Retina (tissue), 1 donor: ENCODE measurements at places on chromosomes 4 and X.

DNA sequence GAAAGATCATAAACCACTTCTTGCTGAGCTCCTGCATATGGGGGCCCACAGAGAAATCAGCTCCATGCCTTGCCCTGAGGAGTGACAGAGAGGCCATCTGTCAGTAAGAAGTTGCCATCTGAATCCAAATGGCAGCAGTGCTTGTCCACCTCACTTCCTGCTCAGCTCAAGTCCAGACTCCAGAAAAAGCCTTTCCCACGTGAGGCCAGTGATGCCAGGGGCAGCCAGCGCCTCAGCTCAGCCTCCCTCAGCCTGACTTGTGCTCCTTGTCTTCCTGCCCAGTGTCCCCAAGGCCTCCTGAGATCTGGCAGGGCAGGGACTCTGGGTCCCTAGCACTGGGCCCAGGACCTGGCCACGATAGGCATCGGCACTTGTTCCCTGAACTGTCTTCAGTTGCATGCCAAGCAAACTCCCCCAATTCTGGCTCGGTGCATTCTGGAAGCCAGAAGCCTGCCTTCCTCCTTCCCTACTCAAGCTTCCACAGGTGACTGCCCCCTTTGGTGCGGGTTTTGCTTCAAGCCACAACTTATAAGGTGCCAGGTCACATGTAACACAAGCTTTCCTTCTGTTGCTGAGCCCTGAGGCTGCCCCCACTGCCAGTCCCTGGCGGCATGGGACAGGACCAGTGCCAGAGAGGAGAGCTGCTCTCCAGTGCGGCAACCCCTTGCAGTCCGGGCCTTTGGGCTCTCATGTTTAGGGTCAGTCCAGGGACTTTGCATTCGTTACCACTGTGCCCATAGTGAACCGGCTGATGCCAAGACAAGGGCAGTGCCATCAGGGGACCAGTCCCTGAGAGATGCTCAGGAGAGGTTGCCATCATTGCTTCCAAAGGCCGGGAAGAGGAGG is 2.2 kb downstream of the ZNF185 start:
- no peak for DNase-seq

- peak; percentile 13 for DNase-seq
Measured at GRCh38 chrX:109847257-109848187, 114.5 kb upstream of the ACSL4 start.

- no peak for DNase-seq
Measured at GRCh38 chrX:136635235-136635634, 12.7 kb upstream of the CD40LG start.

- DNase-seq = no peak
Measured at GRCh38 chr4:54741202-54741601, 83.4 kb downstream of the KIT start.

DNA sequence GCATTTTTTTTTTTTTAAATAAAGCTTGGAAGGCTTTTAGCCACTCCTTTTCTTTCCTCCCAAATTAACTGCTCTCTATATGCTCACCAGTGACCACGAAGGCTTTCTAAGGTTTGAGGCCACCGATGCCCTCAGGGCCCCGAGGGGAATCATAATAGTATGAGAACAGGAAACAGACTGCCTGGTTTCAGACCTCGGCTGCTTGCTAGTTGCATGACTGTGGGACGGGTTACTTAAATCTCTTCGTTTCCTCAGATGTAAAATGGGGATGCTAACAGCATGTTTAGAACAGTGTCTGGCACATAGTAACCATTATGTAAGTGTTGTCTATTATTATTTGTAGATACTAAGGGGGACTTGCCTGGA is 3.6 kb downstream of the LINC00632 start:
- no peak for DNase-seq

GRCh38 chr4:73311428-73311827 is 52.8 kb upstream of the ANKRD17 start:
- DNase-seq = no peak

DNA sequence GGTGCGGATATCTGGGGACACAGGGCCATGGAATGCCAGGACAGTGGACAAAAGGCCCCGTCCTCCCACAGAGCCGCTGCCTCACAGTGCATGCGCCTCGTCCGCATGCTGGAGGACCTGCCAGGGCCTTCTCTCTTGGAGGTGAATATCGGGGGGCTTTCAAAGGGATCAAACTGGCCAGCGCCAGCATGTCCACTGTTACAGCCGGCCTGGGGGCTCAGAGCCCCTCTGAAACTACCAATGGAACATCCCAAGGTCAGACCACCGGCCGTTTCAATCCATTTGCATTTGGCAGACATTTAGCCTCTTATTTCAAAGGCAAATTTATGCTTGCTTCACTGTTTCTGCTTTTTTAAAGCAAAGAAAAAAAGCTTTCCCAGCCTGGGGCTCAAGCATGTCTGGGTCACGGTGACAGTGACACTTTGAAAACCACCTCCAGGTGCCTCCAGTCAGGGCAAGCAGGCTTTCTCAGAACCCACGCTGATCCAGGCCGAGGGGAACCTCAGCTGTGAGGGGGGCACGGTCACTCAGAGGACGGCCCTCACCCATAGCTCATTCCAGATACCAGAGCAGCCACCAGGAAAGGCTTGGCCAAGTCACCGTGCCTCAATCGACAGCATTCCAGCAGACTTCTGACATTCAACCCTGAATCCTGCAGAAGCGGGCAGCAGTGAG is 57.2 kb downstream of the PPP2R2C start:
- no peak for DNase-seq

DNA sequence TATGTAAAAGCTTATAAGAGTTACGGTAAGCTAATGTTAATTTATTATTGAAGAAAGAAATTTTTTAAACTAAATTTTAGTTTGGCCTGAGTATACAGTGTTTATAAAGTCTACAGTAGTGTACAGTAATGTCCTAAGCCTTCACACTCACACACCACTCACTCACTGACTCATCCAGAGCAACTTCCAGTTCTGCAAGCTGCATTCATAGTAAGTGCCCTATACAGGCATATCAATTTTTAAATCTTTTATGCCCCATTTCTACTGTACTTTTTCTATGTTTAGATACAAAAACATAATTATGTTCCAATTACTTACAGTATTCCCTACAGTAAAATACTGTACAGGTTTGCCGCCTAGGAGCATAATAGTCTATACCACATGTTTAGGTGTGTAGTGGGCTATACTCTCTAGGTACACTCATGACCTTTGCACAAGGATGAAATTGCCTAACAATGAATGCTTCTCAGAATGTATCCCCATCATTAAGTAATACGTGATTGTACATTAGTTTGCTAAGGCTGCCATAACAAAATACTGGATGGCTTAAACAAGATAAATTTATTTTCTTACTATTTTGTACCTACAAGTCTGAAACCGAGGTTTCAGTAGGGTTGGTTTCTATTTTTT is 333.8 kb upstream of the PCDH7 start:
- no peak for DNase-seq

DNA sequence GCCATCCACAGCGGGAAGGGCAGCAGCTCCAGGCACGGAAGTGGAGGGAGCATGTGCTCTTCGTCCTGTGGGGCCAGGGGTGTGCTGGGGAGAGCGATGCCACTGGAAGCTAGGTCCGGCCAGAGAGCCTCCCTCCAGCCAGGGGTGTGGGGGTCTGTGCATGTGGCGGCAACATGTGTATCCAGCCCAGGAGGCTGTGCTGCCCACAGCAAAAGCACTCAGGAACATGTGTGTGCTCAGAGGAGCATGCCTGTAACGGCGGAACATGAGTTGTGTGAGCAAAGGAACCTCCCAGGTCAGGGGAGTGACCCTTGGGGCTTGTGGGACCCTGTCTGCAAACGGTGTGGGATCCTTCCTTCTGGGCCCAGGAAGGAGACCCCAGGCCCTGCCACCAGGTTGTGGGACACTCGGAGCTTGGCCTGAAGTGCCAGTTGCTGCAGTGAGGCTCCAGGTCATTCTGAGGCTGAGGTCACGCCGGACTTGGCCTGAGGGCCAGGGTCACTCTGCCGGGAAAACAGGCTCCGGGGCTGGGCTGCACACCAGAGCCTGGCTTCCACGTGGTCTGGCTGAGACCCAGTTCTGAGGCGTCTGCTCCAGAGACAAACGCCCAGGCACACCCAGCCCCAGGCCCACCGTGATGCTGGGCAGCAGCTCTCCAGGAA is 37.2 kb downstream of the CPLX1 start:
- DNase-seq = no peak

GRCh38 chrX:113828470-113828869 is 755.4 kb upstream of the HTR2C start:
- DNase-seq = no peak

- no peak for DNase-seq
Measured at GRCh38 chrX:30643313-30643821, 9.9 kb upstream of the GK start.

GRCh38 chr4:27327421-27328181 is 467.0 kb downstream of the STIM2 start:
- no peak for DNase-seq

DNA sequence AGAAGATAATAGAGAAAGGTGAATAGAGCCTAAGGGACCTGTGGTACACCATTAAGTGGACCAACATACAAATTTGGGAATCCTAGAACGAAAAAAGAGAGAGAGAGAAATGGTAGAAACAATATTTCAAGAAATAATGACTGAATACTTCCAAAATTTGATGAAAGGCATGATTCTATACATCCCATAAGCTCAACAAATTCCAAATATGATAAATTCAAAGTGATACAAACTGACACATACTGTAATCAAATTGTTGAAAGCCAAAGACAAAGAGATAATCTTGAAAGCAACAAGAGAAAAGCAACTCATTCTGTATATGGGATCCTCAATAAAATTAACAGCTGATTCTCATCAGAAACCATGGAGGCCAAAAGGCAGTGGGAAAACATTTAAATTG is 20.6 kb upstream of the ZC4H2 start:
- no peak for DNase-seq

DNA sequence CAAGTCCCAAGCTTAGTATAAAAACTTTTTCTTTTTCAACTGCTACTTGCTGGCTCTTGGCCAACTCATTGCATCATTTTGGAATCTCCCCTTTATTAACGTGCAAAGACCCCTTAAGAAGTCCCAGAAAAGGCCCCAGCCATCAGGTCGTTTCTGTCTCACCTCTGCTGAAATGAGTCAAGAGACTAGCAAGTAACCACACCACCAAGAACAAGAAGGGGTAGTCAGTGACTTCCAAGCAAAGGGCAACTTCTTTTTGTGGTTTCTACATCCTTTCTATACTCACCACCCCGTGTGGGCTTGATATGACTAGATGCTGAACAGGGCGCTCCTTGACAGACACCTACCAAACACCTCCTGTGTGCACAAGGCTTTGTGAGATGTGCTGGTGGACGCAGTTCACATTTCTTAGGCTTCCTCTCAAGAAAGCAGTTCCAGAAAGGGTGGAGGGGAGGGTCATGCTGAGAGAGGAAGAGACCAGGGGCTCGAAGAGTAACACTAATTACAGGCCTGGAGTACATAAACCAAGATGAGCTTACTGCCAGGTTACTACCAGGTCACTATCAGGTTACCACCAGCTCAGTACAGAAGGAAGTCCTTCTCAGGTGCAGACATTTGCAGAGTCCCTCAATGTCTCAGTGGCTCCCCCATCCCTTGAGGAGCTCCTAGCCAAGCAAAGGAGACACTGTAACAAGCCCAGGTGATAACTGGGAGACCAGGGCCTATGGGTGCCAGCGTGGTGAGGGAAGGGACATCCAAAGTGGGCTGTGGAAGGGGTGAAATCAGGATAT is 19.3 kb downstream of the JAKMIP1 start:
- DNase-seq = no peak

- DNase-seq = no peak
Measured at GRCh38 chrX:13690836-13691235, 1.9 kb downstream of the RAB9A start.

GRCh38 chr4:128512161-128512560 is 224.5 kb upstream of the PGRMC2 start:
- DNase-seq = no peak

GRCh38 chr4:6925357-6925836 is 15.8 kb downstream of the TBC1D14 start:
- DNase-seq = no peak

DNA sequence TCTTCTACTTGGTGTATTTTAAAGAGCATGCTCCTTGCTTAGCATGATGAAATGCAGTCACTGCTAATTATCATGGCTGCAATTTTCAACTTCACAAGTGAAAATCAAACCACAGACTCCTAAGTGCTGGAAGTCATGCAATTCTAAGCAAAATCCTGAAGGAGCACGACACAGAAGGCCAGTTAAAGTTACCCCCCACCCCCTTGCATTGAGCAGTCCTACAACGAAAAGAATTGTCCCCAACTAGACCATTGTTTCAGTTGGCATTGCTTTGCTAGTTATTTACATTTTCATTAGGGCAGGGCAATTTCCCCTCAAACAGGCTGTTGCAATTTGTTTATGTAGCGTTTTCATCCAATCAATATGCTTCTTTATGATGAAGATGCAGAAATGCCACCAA is 321.2 kb downstream of the PCDH7 start:
- DNase-seq = no peak

- DNase-seq = no peak
Measured at GRCh38 chr4:187840814-187841213, 154.8 kb upstream of the ZFP42 start.

DNA sequence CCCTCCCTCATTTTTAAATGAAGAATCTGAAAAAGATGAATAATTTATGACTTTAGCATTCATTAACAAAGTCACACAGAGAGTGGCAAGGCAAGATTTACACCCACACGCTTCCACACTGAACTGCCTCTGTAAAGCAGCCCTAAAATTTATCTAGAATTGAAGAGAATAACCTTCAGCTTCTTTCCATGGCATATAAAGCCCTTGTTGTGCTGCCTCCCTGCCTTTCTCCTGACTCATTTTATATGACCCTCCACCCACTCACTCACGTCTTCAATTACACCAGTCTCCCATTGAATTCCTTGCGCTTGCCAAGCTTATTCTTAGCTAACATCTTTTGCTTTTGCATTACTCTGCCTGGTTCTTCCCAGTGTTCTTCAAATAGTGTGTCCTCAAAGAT is 2649.3 kb downstream of the PCDH7 start:
- DNase-seq = no peak

DNA sequence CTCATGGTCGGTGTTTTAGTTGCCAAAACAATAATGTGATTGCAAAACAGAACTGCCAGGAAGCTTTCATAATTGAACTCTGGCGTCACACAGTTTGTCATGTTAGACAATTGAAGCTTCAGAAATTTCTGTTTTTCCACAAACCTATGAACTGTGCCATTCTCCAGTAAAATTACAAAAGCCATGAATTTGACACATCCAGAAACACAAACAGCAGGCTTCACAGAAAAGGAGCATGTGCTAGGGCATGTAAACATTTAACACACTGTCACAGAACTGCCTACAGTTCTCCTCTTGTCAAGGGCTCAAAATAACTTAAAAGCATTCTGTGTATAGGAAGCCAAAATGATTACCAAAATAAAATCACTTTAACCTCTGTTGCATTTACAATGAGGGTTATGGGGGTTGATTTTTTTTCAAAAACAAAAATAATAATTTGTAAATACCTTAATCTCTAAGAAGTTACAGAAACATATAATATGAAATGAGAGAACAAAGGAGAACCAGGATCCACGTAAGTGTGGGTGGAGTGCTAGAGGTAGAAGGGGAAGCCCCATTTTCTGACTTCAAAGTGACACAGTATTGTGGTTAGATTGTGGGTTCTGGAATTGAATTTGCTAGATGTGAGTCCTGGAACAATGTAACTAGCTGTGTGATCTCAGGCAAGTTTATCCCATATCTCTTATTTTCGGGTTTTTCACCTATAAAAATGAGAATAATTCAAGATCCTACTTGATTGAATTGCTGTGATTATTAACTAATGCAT is 295.0 kb downstream of the CENPC start:
- DNase-seq = no peak
